NCI-H1930 (cell line): ENCODE measurements at places on chromosomes 16 and 17.

GRCh38 chr17:11628374-11628773, 30.1 kb downstream of the DNAH9 start:
- no peak for DNase-seq

- no peak for DNase-seq
Observed at GRCh38 chr16:87661561-87661960, 59.3 kb downstream of the JPH3 start.

DNA sequence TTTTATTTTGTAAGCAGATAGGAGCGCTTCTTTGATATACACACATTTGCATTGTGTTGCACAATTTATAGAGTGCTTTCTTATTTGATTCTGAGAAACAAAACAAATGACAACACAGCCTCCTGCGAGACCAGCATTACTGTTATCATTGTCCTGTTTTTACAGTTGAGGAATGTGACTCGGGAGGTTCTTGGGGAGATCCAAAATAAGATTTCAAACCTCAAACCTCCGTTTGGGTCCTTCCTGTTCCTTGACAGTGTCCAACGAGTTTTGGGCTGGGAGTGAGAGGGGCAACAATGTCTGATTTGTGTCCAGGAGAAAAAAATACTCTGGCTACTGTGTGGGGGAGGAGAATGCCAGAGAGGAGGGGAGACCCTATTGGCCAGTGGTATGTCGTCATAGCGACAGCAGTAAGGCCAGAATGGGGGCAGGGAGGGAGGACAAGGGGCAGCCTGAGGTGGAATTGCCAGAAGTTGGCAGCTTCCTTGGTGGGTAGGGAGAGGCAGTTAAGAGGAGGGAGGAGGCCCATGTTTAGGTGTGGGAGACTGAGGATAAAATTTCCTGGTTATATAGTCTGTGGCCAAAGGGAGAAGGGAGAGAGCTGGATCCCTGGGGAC, 45.5 kb downstream of the TMEM132E start:
- no peak for DNase-seq

- no peak for DNase-seq
Observed at GRCh38 chr16:2715966-2716885, 3.8 kb downstream of the PRSS27 start.

DNA sequence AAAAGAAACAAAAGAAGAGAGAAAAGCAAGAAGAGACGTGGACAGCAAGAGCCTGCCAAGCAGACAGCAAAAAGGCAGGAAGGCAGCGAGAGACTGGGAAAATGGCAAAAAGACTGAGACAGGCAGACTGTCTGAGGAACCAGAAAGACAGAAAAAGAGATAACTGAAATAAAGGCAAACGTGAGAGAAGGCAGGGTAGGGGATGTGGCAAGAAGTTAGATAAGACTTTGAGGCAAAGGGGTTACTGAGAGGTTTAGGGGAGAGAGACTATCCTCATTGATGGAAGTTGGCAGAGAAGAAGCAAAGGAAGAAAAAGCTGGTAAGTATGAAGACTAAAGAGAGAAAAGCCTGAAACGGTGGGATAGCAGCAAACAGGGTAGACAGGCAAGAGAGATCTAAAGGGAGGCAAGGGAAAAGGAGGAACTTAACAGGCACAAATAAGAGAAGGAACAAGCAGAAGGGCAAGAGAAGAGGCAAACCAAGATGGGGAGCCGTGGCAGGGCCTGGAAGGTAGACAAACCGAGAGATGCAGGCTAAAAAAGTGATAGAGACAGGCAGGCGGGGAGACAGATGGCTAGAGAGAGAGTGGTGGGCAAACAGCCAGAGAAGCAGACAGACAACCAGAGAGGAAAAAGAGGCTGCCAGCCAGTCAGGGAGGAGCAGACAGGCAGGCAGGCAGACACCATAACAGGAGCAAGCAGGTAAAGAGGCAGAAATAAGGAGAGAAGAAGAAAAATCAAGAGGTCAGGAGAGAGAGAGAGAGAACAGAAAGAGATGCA, 7.1 kb upstream of the CHD3 start:
- no peak for DNase-seq

- DNase-seq, result peak; percentile 46
Observed at GRCh38 chr16:68040506-68041288, 17.6 kb downstream of the DUS2 start.

- no peak for DNase-seq
Observed at GRCh38 chr16:3212567-3212966, 22.4 kb downstream of the ZNF200 start.

- no peak for DNase-seq
Observed at GRCh38 chr17:33667671-33668070, 374.6 kb upstream of the ASIC2 start.

- no peak for DNase-seq
Observed at GRCh38 chr16:14286368-14287230, 215.5 kb downstream of the MRTFB start.

GRCh38 chr16:86180780-86181179, 281.8 kb downstream of the IRF8 start:
- DNase-seq, result no peak

DNA sequence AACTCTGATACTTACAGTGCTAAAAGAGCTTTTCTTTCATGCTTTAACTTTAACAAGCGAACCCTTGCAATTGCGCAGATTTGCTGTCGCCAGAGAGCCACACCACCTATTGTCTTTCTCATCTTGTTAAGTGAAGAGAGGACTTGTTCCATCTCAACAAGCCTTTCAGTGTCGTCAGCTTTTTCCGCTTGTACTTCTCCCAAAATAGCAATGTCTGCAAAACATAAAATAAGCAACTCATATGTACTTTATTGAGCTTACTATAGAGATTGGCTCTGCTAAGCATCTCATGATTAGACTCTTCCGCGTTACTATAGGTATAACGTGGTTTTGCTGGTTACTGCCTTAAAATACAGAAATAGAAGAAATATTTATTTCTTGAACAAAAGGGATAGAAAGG, 51.9 kb downstream of the ABCA8 start:
- no peak for DNase-seq

- no peak for DNase-seq
Observed at GRCh38 chr17:77343031-77343800, 202.4 kb downstream of the SEC14L1 start.

DNA sequence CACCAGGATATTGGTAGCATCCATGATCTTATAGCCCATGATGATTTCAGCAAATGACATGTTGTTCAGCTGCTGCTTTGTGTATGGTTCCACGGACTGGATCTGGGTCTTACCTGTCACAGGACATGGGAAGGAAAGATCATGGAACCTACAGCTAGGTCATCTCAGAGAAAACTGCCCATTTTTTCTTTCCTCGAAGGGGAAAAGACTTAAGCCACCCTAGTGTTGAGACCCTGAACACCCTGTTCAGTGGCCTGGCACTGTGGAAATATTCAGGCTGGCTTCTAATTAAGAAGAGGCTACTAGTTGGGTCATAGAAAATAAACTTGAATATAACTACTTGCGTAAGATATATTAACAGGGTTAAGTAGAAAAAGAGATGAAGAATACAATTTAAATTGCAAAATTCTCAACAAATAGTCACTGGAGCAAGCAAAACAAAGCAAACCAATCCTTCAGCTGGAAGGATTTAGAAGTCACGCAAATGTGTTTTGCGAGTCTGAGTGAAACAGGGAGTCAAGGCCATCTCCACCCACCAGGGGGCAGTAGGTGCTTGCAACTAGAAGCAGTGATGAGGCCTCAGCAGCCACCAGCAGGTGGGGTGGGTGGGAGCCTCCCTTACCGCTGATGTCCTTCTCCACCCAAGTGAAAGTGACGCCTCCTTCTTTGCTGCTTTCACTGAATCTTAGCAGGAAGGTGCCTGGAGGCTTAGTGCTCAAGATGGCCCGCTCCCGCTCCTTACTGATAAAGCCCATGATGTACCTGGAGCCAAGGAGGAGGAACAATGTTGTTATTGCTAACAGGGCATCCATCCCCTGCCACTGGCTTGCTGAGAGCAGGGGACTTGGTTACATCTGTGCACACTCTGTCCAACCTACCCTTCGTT, 34.3 kb downstream of the STAT5A start:
- DNase-seq, result peak; percentile 87

- DNase-seq, result no peak
Observed at GRCh38 chr17:20228860-20229259, 219.7 kb downstream of the SPECC1 start.

DNA sequence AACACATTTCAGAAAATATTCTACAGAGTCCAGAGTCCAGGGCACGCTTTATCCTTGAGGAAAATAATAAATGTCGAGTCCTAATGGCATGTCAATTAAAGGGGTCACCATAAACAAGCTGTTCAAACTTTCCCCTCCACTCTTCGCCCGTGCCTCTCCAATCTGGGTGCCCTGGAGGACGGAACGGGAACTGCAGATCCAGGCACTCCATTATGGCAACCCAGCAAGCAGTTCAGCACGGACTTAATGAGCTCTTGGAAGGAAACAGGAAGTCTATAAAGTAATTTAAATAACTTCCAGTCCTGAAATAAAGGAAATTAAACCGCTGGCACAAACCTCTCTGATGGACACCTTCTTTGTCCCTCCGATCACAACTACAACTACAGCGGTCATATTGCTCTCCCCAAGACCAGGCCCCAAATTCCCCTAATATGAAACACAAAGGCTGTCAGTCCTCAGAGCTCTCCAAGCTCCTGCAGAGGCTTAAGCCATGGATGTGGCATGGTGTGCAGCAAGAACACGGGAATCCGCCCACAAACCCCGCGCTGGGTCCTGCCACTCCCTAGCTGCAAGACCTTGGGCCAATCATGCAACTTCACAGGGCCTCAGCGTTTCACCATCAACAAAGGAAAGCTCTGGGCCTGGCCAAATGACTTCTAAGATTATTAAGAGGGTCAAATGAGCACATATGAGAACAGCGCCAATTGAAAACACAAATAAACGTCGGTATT, 52.6 kb downstream of the ZFHX3 start:
- DNase-seq, result no peak

DNA sequence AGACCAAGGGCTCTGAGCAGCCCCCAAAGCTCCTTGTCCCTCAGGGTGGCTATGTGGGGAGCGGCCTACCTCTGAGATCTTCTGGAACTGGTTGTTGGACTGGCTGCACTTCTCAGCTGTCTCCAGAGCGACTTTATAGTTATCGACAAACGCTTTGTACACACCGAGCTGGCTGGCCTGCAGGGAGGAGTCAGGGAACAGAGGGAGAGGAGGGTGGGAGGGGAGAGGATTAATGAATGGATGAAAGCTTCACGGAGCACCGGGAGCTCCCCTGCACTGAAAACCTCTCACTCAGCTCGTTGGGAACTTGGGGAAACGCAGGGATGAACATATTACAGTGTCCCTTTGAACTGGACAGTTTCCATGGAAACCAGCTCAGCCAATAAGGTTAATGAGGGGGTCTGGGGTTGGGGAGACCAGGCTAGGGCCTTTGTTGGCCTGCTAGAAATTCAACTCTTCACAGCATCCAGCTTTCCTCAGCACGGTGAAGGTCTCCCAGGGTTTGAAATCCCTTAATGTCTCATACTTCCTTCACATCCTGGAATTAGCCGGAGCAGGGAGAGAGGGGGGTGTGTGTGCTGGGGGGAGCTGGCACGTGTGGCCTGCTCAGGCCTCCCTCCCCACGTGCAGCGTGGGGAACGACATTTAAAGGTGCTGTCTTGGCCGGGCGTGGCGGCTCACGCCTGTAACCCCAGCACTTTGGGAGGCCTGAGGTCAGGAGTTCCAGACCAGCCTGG, 86.7 kb downstream of the TIMM22 start:
- DNase-seq, result no peak

DNA sequence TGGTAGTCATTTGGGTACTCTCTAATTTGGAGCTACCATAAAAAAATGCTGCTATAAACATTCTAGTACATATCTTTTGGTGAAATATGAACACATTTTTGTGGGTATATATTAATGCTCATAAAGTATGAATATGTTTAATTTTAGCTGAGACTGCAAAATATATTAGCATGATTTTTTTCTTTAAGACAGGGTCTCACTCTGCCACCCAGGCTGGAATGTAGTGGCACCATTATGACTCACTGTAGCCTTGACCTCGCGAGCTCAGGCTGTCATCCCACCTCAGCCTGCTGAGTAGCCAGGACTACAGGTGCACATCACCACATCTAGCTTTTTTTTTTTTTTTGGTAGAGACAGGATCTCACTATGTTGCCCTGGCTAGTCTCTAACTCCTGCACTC, 371.7 kb downstream of the SOX9 start:
- DNase-seq, result no peak

- no peak for DNase-seq
Observed at GRCh38 chr16:70665113-70665694, 18.8 kb downstream of the IL34 start.

DNA sequence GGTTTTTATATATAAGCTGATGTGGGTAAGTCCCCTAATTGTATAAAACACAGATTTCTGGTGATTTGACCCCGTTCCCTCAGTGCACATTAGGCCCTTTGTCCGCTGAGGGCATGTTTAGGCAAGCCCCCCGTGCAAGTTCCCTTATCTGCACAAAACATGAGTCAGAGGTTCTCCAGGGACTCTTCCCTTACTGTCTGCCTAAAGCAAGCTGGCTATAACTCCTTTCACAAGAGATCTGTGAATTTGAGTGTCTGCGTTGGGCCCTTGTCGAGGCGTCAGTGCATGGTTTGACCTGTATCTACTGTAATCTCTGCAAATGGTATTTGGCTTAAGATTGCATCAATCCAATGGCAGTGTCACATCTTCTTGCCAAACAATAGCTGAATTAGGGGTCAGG, 712.8 kb downstream of the CDH8 start:
- DNase-seq, result peak; percentile 53

DNA sequence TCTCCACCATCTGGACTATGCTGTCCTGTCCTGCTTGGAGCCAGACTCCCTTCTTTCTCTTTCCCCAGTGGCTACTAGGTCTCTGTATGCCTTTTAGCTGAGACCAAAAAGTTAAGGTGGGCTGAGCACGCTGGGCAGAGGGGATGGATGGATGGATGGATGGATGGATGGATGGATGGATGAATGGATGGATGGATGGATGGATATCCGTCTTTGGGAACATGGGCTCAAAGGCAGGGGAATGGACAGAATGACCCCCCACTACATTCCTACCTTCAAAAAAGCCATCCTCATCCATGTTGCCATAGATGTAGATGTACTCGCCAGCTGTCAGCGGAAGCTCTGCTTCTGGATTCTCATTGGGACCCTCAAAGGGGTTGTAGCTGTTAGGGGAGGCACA, 12.8 kb downstream of the TSPOAP1 start:
- DNase-seq, result no peak

- no peak for DNase-seq
Observed at GRCh38 chr17:18626152-18626870, 17.9 kb downstream of the TBC1D28 start.

GRCh38 chr16:85677383-85677967, 11.3 kb downstream of the GINS2 start:
- DNase-seq, result no peak
